CD4-positive, alpha-beta memory T cell (primary cell): ENCODE measurements at places on chromosomes 5 and 9. TPM values are rescaled to one million over a fixed set of nuclear protein-coding genes. Genes with fewer than 3 reads are reported as not detected.

Gene C7
- total RNA-seq = not detected

Gene CRHBP
- not detected for total RNA-seq

Gene ELOVL7
- not detected for total RNA-seq

Gene FLT4
- 10.3 TPM for total RNA-seq

- no peak for DNase-seq
Measured at GRCh38 chr5:138573949-138574670, 1.1 kb downstream of the HSPA9 start.

DNA sequence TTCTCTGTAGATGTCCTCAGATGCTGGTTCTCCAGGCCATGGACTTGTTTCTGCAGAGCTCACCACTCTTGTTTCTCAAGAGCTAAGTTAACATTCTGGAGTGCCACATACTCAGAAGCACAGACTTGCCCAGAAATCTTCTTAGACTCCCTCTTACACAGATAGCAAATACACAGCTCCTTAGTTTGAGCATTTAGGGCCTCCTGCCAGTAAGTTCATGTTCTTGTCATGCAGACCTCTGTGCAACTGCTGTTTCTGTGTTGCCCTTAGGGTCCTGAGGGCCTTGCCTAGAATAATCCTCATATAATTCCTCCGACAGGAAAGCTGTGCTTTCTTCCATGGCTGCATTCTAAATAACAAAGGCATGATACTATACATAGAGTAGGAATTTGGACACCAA, 1.3 kb upstream of the PTPDC1 start:
- DNase-seq = no peak

GRCh38 chr5:174563899-174564298, 160.5 kb upstream of the MSX2 start:
- no peak for DNase-seq

DNA sequence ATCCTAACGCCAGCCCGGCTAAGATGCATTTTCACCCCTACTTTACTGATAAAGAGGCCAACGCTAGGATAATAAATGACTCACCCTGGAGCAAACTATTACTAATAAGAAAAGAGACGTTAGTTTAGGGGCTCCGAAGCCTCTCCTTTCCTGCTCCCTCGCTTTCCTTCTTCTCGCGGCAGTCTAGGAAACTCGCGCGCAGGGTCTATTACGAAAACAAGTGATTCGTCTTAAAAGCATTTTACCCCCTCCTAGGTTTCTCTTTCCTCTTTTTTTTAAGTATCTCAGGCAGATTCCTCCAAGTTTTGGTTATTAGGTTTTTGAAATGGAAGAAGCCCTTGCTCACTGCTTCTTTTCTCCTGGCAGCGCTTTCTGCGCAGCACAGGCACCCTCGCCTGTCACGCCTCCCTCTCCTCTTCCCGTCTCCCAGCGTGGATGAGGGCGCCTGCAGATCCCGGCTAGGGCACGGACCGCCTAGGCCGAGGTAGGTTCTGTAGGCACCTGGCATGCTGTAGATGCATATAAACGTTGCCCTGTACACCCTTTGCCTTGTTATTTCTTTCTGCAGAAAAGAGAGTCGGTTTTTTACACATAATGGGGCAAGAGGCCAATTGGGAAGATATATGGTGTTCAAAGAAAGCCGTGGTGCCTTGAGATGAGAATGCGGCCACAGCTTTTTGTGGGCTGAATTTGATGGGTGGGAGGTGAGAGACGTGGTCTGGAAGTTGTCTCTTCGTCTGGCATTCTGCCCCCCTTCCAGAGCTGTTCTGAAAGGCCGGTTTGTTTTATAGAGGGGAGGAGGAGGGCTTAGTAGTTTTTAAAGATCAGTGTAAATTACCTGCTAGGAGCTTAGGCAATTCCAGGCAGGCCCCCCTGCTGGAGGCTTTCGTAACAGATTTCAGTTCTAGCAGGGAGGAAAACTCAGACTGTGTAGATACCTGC, 983 bp downstream of the GCNT1 start:
- no peak for DNase-seq

DNA sequence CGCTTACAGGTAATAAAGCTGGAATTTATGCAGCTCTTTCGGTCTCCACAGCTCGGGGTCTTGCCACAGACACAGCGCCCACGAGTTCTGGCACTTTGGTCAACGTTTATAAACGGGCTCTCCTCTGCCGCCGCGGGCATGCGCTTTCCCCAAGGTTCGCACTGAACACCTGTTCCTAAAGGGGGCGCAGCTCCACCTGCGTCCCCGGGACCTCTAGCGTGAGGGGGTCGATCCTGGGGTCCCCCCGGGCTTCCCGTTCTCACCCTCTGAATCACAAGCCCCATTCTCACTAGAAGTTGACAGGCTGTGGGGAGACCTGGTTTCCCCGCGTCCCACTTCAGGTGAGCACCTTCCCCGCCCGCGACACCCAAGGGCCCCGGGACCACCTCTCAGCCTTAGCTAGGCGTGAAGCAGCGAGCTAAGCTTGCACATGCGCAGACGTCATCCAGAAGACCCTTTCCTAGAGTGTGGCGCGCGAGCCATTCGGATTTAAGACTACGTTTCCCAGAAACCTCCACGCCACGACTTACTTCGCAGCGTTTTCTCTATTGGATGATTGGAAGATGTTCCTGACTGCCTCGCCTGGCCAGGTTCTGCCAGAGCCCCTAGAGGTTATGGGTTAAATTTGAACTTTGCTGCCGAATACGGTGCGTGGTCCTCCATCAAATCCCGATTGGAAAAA, 21.3 kb upstream of the ZNF782 start:
- DNase-seq = peak; percentile 15

- peak; percentile 78 for DNase-seq
Measured at GRCh38 chr9:137240318-137240840, 708 bp upstream of the TUBB4B start.
